ENCODE measurements at places on chromosomes 12 and 14. TPM values are rescaled to one million over a fixed set of nuclear protein-coding genes. Genes with fewer than 3 reads are reported as not detected.

CMA1 gene
- total RNA-seq = not detected

CCDC38 gene
- not detected for total RNA-seq

RND1 gene
- not detected for total RNA-seq

GRCh38 chr12:106195621-106196027 is 52.2 kb downstream of the CKAP4 start:
- H3K4me1 ChIP-seq = peaks cover 51% of the 10 kb centered on the region
- peaks cover 11% of the 10 kb centered on the region for H3K27me3 ChIP-seq
- no peaks in the 10 kb centered on the region for H3K36me3 ChIP-seq
- H3K4me3 ChIP-seq = peak overlapping the region; percentile 50
- DNase-seq = peak; percentile 88

DNA sequence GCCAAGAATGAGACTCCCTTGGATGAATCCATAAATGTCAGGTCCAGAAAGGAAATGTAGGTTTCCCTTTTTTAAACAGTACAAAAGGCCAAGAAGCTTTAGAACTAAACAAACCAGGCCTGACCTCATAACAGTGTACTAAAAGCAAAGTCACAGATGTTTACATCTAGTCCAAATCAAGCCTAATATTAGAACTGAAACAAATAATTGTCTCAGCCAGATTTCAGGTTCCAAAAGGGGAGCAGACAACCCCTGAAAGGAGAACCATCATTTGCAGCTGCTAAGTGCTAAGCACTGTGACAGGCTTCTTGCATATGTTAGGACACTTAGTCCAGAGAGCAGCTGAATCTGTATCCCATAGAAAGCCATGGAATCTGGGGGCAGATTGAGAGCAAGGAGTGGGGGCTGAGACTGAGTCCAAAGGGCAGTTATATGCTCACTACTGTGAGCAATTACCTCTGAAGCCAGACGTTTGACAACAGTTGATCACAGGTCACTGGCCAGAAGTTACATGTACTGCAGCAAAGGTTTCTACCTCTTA is 90.1 kb downstream of the STXBP6 start:
- no peaks in the 10 kb centered on the region for H3K36me3 ChIP-seq
- peak overlapping the region; percentile 40 for H3K27ac ChIP-seq
- H3K27me3 ChIP-seq = no peaks in the 10 kb centered on the region
- peaks cover 60% of the 10 kb centered on the region for H3K4me1 ChIP-seq
- no peak for DNase-seq
- no peak overlapping the region for H3K4me3 ChIP-seq

DNA sequence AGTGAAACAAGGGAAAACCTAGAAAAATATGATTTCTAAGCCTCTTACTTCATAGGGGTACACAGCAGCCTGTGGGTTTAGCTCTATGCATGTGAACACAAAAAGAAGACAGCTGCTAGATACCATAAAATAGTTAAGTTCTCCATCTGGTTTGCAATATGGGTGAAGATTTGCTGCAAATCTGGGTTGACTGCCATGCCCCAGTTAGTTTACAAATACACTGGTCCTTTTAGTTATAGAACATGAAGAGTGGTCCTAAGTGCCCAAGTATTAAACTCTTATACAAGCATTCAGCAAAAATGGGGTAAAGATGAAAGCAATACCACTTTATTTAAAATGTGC is 176.1 kb downstream of the AEBP2 start:
- no peak overlapping the region for H3K4me3 ChIP-seq
- peaks cover 8% of the 10 kb centered on the region for H3K36me3 ChIP-seq
- no peak overlapping the region for H3K27ac ChIP-seq
- H3K4me1 ChIP-seq = peaks cover 4% of the 10 kb centered on the region
- no peaks in the 10 kb centered on the region for H3K27me3 ChIP-seq

DNA sequence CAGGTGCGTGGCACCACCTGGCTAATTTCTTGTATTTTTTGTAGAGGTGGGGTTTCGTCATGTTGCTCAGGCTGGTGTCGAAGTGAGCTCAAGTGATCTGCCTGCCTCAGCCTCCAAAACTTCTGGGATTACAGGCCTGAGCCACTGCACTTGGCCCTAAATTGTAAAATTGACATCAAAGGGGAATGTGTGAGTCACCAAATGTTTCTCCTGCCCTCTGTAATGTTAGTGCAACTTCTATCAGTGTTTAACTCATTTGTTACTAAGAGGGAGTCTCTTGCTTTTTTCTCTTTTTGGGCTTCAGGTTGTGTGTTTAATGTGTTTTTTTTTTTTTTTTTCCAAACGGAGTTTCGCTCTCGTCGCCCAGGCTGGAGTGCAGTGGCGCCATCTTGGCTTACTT is 2.3 kb downstream of the TULP3 start:
- peaks cover 7% of the 10 kb centered on the region for H3K27me3 ChIP-seq
- H3K36me3 ChIP-seq = peaks cover 3% of the 10 kb centered on the region
- H3K4me1 ChIP-seq = peaks cover 52% of the 10 kb centered on the region
- H3K27ac ChIP-seq = peak overlapping the region; percentile 93
- DNase-seq = peak; percentile 87
- peak overlapping the region; percentile 88 for H3K4me3 ChIP-seq

- H3K4me3 ChIP-seq = no peak overlapping the region
- H3K27me3 ChIP-seq = 0 out of 2 replicates have a peak, but pooled peaks cover 3% of the 10 kb centered on the region
- DNase-seq = no peak
Measured at GRCh38 chr12:1289371-1290155, 298.5 kb downstream of the ERC1 start.

DNA sequence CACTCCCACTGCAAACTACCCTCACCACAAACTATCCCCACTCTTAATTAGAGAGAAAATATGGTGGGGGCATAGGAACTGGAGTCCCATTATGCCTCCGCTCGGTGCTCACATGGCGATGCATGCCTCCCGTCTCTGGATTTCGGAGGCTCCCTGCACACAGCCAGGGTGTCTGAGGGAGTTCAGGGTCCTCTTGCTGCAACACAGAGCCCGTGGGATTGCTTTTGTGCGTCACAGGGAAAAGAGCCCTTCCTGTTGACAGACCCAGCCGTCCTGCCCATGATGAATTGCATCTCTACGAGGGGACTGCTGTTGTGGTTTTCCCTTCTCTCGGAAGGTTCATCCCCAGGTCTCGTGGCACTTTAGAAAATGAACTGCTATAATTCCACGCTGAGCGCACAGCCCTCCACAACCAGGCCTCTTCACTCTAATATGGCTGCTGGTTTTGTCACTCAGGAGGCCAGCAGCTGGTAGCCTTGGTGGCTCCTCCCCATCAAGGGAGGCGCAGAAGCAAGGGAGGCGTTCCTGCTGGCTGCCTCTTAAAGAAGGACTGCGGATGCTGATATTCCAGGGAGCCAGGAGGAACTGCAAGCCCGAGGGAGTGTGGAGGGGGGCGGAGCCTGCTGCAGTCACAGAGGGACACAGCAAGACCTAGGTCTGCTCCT is 158.0 kb downstream of the KCNA5 start:
- peaks cover 47% of the 10 kb centered on the region for H3K4me1 ChIP-seq
- H3K27ac ChIP-seq = no peak overlapping the region
- H3K36me3 ChIP-seq = no peaks in the 10 kb centered on the region

DNA sequence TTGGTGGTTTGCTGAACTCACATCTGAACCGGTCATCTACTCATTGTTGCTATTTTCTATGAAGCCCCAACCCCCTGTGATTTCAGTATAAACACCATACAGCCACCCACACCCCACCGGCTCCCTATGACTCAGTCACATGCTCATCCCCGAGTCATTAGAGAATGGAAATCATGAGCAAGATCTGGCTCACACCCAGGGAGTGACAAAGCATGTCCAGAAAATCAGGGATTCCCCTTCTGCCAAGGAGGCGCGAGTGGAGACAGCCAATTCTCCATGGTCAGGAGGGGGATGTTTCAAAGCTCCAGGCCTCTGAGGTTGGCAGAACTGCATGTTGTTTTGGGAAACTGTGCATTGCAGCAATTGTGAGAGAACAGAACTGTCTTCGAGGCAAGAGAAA is 657.5 kb upstream of the TBX3 start:
- peak; percentile 99 for DNase-seq
- peaks cover 16% of the 10 kb centered on the region for H3K36me3 ChIP-seq
- peak overlapping the region; percentile 42 for H3K4me3 ChIP-seq
- peaks cover 4% of the 10 kb centered on the region for H3K27me3 ChIP-seq
- peaks cover 74% of the 10 kb centered on the region for H3K4me1 ChIP-seq
- peak overlapping the region; percentile 86 for H3K27ac ChIP-seq

DNA sequence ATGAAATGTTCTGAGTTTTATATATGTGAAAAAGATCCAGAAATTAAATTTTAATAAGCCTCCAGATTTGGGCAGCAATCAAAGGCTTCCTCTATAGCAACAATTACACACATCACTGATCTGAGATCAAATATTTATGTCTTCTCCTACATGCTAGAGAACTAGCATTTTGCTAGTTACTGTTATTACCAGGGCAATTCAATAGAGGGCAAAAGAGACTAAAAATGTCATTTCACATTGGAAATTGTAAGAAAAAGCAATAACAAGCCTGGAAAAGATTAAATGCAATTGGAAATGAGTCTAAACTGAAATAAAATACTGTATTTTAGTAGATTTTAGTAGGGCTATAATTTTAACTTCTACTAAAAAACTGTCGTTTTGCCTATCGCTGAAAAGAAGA is 32.6 kb upstream of the ANO6 start:
- H3K36me3 ChIP-seq = peaks cover 12% of the 10 kb centered on the region
- H3K27ac ChIP-seq = no peak overlapping the region
- H3K4me3 ChIP-seq = no peak overlapping the region
- H3K27me3 ChIP-seq = 0 out of 2 replicates have a peak, but pooled peaks cover 1% of the 10 kb centered on the region
- peak; percentile 20 for DNase-seq

Measured in HFFc6 (cell line).